ENCODE measurements at places on chromosomes 7 and 10.

DNA sequence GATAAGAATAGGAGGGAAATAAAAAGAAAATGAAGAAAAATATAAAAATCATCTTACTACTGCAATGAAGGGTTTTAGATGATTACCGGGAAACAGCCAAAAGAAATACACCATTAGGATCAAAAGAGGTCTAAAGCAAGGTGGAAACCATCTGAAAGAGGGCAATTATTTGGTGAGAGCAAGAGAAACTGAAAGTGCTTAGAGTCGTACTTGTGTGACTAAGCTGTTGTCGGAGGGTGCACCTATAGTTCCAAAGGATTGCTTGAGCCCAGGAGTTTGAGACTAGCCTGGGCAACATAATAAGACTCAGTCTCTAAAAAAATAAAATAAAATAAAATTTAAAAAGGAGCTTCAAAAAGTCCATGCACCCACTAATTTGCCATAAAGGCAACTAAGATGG lies 169.5 kb downstream of the DKK1 start:
- DNase-seq = no peak

- no peak for DNase-seq
Measured at GRCh38 chr7:133888061-133888930, 238.8 kb upstream of the LRGUK start.

DNA sequence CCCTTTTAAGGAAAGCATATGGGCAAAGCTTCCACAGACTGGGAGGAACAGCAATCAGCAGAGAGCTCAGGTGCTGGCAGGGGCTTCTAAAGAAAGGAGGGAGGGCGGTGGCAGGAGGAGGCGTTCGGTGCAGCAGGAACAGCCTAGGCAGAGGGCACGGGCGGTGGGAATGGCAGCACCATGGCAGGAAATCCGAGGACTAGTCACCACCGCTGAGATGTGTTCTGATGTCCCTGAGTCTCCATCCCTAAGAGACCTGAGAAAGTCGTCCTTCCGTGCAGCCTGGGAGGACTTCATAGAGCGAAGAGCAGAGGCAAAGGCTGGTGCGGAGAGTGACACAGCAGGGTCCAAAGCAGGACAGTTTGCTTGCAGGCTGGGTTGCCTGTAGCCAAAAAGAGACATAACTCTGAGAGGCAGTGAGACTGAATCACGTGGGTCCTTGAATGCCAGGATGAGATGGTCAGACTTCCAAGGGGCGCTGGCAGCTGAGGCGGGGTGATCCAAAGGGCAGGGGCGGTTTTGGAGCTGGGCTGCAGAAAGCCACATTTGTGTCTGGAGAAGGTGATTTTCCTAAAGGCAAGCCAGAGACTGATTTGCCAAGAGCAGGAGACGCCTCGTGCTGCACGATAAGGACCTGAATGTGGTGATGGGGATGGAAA lies 35.8 kb upstream of the GRID1 start:
- no peak for DNase-seq

- DNase-seq = no peak
Measured at GRCh38 chr10:51103554-51104217, 29.4 kb downstream of the PRKG1 start.

DNA sequence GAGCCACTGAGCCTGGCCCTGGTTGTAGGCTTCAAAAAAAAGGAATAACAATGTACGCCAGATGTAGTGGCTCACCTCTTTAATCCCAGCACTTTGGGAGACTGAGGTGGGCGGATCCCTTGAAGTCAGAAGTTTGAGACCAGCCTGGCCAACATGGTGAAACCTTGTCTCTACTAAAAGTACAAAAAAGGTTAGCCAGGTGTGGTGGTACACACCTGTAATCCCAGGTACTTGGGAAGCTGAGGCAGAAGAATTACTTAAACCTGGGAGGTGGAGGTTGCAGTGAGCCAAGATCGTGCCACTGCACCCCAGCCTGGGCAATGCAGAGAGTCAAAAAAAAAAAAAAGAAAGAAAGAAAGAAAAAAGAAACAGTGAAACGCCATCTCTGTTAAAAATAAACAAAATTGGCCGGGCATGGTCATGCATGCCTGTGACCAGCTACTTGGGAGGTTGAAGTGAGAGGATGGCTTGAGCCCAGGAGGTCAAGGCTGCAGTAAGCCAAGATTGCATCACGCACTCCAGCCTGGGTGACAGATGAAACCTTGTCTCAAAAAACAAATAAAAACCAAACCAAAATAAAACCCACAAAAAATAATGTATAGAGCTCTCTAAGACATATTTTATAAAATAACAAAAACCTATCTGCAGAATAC lies 4.7 kb upstream of the KLHDC10 start:
- DNase-seq = no peak

- no peak for DNase-seq
Measured at GRCh38 chr7:148334441-148334956, 256.1 kb upstream of the C7orf33 start.

DNA sequence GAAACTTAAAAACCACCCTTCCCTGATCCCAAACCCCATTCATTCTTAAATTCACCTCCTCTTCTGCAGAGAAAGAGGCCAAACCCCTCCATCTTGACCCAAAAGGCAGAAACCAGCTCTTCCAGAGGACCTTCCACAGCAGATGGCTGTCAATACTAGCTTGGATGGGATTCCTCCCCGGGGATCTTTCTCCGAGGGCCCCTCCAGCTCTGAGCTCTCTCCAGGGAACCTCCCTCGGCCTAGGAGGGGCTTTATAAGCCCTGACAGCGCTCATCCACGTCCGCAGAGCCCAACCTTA lies 5.4 kb downstream of the TNRC18 start:
- no peak for DNase-seq

DNA sequence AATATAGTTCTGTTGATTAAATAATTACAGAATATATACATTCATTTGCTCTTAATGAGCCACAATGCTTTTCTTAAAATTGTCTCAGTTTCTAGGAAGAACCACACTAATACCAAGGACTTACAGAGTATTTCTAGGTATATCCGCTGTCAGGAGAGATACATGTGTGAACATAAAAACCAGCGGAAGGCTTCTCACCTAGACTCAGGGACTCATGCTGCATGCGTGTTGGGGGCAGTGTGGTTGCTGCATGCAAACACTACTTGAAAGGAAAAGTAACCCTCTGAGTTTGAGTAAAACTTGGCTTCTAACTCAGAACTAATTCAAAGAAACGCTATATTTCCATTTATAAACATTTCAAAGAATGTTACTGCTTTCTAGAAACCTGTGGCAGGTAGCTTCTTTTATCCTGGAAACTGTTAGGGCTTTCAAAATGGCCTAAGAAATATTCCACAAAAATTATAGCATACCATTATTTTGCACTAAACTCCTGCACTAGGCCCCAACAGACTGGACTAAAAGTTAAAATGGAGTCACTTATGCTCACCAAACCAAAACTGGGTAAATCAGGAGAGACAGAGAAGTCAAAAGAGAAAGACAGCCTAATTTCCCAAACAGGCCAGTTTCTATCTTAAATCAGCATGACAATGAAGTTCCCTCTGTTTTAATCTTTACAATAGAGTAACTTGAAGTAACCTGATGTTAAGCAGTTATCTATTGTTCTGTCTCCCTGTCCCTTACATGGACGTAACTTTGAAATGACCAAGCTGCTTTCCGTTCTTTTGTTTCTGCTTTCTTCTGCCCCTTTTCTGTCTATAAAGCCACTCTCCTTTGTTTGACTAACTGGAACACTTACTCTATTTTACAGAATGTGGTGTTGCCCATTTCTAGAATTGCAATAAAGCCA lies 95.2 kb upstream of the FAM133B start:
- no peak for DNase-seq

DNA sequence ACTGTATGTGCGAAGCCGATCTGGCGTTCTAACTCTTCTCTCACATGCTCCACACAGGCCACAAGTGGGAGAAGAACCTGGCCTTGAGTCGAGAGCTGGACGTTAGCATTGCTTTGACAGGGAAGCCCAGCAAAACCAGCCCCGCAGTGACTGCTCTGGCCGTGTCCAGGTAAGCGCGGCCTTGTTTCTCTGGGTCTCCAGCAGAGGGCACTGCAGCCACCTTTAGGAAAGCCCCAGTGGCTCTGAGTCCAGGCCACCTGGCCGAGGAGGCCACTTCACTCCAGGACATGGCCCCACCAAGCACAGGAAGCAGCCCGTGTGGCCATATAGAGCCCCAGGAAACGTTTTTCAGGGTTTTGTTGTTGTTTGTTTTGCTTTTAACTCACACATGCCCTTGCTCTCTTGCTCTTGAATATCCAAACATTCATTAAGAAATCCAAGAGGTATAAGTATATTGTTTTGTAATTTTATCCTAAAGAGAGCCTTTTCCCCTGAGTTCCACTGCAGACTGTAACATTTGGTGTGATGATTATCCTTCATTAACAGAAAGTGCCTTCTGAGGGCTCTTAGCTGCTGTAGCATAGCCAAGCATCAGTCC lies 41.8 kb upstream of the LRRC18 start:
- peak; percentile 22 for DNase-seq

Measured in fibroblast of skin of right quadriceps (primary cell).